Hepatocyte (in vitro differentiated cells): ENCODE measurements at places on chromosomes 1 and 21. TPM values are rescaled to one million over a fixed set of nuclear protein-coding genes. Genes with fewer than 3 reads are reported as not detected.

Gene WLS
- polyA plus RNA-seq: 66.3 and 79.9 TPM in 2 replicates

Gene IFNGR2
- 60.2 and 66.7 TPM in 2 replicates for polyA plus RNA-seq

Gene CLDN19
- 3.8 and 4.5 TPM in 2 replicates for polyA plus RNA-seq

- H3K36me3 ChIP-seq: no peaks in the 10 kb centered on the region
- H3K4me3 ChIP-seq: no peak overlapping the region
- H3K4me1 ChIP-seq: no peaks in the 10 kb centered on the region
- no peak overlapping the region for H3K27ac ChIP-seq
These were observed 625.1 kb downstream of the PTPRU start for GRCh38 chr1:29861446-29861845.

Gene AMY1B
- polyA plus RNA-seq: not detected in 2 replicates

GRCh38 chr1:25256578-25256965 lies 9.3 kb upstream of the RSRP1 start:
- no peak for DNase-seq
- H3K4me3 ChIP-seq: no peak overlapping the region
- H3K36me3 ChIP-seq: no peaks in the 10 kb centered on the region
- H3K27ac ChIP-seq: no peak overlapping the region
- no peaks in the 10 kb centered on the region for H3K27me3 ChIP-seq

GRCh38 chr1:112092656-112093371 lies 103.3 kb upstream of the KCND3 start:
- H3K4me1 ChIP-seq: no peaks in the 10 kb centered on the region
- H3K4me3 ChIP-seq: no peak overlapping the region
- H3K27me3 ChIP-seq: peaks cover 10% of the 10 kb centered on the region
- H3K36me3 ChIP-seq: no peaks in the 10 kb centered on the region
- no peak for DNase-seq
- no peak overlapping the region for H3K27ac ChIP-seq

Gene ZNF593
- 69.1 and 71.8 TPM in 2 replicates for polyA plus RNA-seq

DNA sequence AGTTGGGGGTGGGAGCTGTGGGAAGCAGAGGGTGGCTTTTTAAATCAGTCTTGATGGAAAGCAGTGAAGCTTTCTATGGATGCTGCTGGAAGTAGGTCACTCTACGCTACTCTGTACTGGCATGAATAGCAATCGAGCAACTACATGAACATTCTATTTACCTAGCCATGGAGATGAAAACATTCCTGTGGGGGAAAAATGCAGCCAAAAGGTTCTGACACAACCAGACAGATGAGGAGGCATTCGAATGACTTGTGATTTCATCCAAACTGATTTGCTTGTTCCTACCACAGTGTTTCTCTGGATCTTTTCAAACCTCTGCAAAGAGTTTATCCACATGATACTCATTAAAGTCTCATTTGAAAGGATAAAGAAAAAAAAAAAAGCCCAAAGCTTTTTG lies 95.0 kb downstream of the ASTN1 start:
- H3K27me3 ChIP-seq: no peaks in the 10 kb centered on the region
- DNase-seq: no peak
- no peaks in the 10 kb centered on the region for H3K4me1 ChIP-seq
- H3K36me3 ChIP-seq: no peaks in the 10 kb centered on the region
- no peak overlapping the region for H3K4me3 ChIP-seq

- no peak overlapping the region for H3K4me3 ChIP-seq
- H3K4me1 ChIP-seq: no peaks in the 10 kb centered on the region
- H3K36me3 ChIP-seq: no peaks in the 10 kb centered on the region
- no peak overlapping the region for H3K27ac ChIP-seq
- DNase-seq: no peak
These were observed 15.4 kb downstream of the RIMS3 start for GRCh38 chr1:40650075-40650474.

Gene ZNF683
- polyA plus RNA-seq: not detected in 2 replicates

GRCh38 chr1:51840182-51840581 lies 38.3 kb downstream of the NRDC start:
- H3K36me3 ChIP-seq: no peaks in the 10 kb centered on the region
- H3K4me1 ChIP-seq: no peaks in the 10 kb centered on the region
- no peaks in the 10 kb centered on the region for H3K27me3 ChIP-seq
- no peak overlapping the region for H3K4me3 ChIP-seq
- no peak overlapping the region for H3K27ac ChIP-seq

Gene GCSAML
- polyA plus RNA-seq: not detected in 2 replicates

Gene ADAMTS1
- 136 and 144 TPM in 2 replicates for polyA plus RNA-seq

DNA sequence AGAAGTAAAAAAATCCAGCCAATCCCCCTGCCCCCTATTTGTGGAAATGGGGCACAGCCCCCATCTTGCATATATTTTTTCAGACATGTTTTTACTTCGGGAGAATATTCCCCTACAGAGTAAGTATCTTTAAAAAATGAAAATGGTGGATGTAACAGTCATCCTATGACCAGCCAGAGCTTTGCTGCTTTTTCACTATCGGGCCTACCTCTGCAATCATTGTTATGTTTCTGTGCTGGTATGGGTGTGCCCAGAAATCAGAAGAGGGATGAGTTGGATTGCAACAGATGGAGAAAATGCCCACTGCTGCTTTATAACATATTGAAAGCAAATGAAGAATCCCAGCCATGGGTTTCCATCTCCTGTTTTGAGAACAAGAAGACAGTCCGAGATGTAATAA lies 2.9 kb downstream of the CD247 start:
- H3K27me3 ChIP-seq: no peaks in the 10 kb centered on the region
- H3K4me3 ChIP-seq: no peak overlapping the region
- no peak for DNase-seq

DNA sequence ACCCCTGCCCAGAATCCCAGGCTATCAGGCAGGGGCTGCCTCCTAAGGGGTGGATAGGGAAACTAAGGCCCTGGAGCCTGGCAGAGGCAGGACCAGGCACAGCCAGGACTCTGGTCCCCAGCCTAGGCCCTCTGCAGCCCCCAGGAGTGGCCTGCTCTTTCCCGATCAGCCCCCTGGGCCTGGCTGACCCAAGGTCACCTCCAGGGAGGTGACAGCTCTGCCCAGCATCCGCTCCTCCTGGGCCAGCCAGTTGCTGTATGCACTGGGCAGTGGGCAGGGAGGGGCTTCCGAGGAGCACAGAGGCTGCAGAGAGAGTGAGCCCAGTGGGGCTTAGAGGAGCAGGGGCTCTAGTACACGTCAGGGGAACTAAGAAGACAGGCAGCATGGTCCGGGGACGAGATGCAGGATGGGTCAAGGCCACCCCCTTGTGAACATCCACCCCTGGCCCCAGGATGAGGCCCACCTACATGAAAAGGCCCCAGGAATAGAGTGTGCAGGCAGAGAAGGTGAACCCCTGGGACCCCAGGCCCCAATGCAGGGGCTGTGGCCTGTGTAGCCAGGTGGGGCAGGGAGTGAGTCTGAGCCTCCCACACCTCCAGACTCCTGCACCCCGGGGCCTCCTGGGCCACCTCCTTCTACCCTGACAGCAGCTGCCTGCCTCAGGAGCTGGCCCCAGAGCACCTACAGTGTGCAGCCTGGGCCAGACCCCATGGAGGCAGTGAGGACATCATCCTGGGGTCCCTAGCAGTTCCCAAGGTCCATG lies 32.8 kb downstream of the WNT9A start:
- no peak overlapping the region for H3K27ac ChIP-seq
- no peak overlapping the region for H3K4me3 ChIP-seq
- H3K36me3 ChIP-seq: no peaks in the 10 kb centered on the region
- peaks cover 26% of the 10 kb centered on the region for H3K4me1 ChIP-seq

DNA sequence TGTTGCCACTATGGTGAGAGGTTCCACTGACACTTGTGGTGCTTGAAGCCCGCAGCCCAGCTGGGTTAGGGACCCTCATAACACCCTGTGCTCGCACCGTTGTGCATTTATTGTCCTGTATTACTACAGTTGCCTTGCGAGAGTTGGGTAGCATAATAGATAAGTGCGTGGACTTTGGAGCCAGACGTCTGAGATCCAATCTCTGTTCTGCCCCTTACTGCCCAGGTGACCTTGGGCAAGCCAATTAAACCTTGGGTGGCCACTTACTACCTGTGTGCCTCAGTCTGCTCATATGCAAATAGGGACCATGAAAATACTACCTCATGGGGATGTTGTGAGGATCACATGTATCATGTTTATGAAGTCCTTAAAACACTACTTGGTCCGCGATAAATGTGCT lies 13.3 kb downstream of the C8B start:
- no peak for DNase-seq
- no peaks in the 10 kb centered on the region for H3K27me3 ChIP-seq
- H3K4me1 ChIP-seq: peaks cover 9% of the 10 kb centered on the region
- no peak overlapping the region for H3K4me3 ChIP-seq
- H3K27ac ChIP-seq: no peak overlapping the region
- no peaks in the 10 kb centered on the region for H3K36me3 ChIP-seq

Gene NCF2
- polyA plus RNA-seq: 0.52 and 3.1 TPM in 2 replicates

DNA sequence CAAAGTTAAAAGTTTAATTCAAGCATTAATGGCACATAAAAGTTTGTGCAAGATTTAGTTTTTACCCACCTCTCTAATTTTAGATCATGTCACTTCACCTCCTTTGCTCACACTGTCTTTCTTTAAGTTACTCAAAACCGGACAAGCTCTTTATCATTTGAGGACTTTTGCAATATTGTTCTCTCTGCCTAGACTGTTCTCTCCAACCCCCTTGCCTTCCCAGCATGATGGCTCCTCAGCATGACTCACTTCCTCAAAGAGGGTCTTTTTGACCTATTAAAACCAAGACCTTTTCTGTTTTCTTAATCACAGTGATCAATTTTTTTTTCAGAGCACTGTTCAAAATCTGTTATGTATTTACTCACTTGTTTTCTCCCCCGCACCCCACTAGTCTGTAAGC lies 61.3 kb downstream of the XKR8 start:
- H3K27me3 ChIP-seq: no peaks in the 10 kb centered on the region
- DNase-seq: no peak
- no peak overlapping the region for H3K27ac ChIP-seq
- no peak overlapping the region for H3K4me3 ChIP-seq

DNA sequence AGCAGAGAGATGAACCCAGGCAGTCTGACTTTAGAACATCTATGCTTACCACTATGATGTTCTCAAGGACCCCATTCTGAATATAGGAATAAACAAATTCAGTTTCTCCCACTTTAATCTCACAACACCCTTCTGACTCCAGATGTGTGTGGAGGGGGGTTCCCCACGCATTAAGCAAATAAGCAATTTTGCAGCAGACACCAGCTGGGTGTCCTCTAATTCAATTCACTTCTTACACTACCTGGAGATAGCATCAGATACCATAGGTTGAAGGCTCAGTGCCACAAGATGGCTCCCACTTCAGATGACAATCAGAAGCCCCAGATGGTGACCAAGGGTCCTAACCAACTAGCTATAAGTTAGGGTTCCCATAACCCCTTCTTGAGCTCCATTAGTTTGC lies 30.3 kb upstream of the CEP350 start:
- H3K27me3 ChIP-seq: no peaks in the 10 kb centered on the region
- no peak overlapping the region for H3K27ac ChIP-seq
- H3K36me3 ChIP-seq: no peaks in the 10 kb centered on the region
- no peaks in the 10 kb centered on the region for H3K4me1 ChIP-seq
- DNase-seq: no peak

Gene CHODL
- polyA plus RNA-seq: 0.31 and 0.39 TPM in 2 replicates

Gene CA6
- polyA plus RNA-seq: not detected in 2 replicates

DNA sequence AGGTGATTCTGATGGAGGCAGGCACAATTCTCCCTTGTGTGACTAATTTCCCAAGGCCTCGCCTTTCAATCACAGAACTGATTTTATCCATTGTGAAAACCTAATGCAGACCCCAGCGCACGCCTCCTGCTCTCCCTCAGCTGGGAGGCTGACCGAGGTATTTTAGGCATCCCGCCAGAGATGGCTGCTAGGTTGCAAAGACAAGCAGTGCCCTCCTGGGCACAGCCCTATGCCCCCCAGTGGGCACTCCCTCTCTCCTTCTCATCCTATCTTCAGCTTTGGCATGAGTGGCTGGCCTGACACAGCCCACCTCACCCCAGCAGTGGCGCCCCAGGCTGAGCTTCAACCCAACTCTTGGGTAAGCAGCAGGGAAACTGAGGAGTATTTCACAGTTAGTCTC lies 24.2 kb upstream of the ZNF648 start:
- no peak for DNase-seq
- H3K27ac ChIP-seq: no peak overlapping the region
- H3K36me3 ChIP-seq: no peaks in the 10 kb centered on the region
- H3K4me1 ChIP-seq: peaks cover 8% of the 10 kb centered on the region

Gene MPZL1
- polyA plus RNA-seq: 202 and 245 TPM in 2 replicates

DNA sequence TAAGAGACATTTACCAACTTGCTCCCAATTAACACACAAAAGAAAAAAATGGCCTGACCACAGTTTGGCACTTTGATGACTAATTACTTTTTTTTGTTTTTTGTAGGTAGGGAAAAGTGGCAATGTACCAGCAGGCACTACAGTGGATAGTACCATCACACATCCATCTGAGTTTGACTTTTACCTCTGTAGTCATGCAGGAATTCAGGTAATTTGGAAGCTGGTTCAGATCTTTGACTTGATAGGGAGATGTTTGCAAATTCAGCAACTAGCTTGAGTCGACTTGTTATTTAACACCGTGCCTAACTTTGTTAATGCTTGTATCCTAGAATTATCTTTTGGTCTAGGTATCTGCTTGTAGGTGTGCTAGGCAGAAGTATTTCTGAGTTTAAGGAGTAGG lies 33.0 kb upstream of the AGO1 start:
- H3K27ac ChIP-seq: no peak overlapping the region
- DNase-seq: no peak
- H3K4me3 ChIP-seq: no peak overlapping the region
- no peaks in the 10 kb centered on the region for H3K27me3 ChIP-seq

DNA sequence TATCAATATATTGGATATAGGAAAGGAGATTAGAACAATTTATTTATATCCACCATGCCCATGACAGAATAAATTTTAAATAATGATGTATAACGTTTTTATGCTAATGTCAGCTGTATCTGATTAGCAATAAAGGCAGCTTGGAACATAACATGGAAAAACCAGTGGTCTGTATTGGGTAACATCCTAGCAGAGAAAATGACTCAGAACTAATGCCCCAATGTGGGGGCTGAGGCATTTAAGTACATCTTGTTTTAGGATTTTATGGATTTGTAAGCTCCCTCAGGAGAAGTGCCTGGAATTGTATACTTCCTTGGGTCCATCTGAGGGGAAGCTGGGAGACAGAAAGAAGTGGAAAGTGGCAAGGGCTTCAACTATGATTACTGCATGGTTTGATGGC lies 82.3 kb downstream of the HMCN1 start:
- no peak overlapping the region for H3K4me3 ChIP-seq
- no peak overlapping the region for H3K27ac ChIP-seq
- H3K4me1 ChIP-seq: no peaks in the 10 kb centered on the region
- no peak for DNase-seq
- no peaks in the 10 kb centered on the region for H3K36me3 ChIP-seq

Gene MATN1
- polyA plus RNA-seq: 3.4 and 3.7 TPM in 2 replicates

Gene TAS1R3
- 0.42 and 1.0 TPM in 2 replicates for polyA plus RNA-seq

Gene FLG2
- not detected in 2 replicates for polyA plus RNA-seq

Gene NR1I3
- polyA plus RNA-seq: 3.9 and 8.1 TPM in 2 replicates

Gene C1orf159
- polyA plus RNA-seq: 21.7 and 25.1 TPM in 2 replicates

Gene ACTN2
- 0.57 and 1.7 TPM in 2 replicates for polyA plus RNA-seq

Gene S100A14
- polyA plus RNA-seq: 62.8 and 94.9 TPM in 2 replicates

DNA sequence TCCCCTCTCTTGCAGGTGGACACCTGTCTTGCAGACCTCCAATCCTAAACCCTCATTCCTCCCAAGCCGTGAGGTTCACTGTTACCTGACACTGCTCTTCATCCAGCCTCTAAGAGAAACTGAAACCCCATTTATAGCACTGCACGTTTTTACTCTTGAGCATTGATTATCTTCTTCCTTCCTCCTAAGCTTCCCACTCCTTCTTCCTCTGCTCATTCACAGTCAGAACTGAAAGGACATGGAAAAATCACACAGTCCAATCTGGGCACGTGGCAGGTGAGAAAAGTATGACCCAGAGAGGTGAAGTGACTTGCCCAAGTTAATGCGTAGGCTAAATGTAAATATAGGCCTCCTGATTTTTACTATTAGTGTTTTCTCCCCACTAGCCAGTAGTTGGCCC lies 43.4 kb upstream of the SLC2A1 start:
- H3K36me3 ChIP-seq: no peaks in the 10 kb centered on the region
- H3K27ac ChIP-seq: no peak overlapping the region
- H3K4me3 ChIP-seq: no peak overlapping the region
- no peaks in the 10 kb centered on the region for H3K27me3 ChIP-seq
